ENCODE measurements at places on chromosomes 5 and 9.

DNA sequence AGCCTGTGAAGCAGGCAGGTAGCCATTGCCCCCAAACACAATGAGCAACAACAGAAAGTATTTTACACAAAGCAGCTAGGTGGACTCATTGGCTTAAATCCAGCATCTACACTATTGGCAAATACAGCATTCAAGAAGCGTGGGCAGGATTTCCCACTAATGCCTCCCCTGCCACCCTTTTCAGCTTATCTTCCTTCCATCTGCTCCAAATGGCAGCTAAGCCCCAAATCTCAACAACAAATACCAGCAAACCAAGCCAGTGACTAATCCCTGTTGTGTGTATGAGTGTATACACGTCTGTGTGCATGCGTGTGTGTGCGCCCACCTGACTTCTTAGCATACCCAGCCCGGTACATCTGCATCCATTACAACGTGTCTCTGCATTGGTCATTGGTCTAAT lies 151.2 kb upstream of the WWC1 start:
- DNase-seq = no peak

DNA sequence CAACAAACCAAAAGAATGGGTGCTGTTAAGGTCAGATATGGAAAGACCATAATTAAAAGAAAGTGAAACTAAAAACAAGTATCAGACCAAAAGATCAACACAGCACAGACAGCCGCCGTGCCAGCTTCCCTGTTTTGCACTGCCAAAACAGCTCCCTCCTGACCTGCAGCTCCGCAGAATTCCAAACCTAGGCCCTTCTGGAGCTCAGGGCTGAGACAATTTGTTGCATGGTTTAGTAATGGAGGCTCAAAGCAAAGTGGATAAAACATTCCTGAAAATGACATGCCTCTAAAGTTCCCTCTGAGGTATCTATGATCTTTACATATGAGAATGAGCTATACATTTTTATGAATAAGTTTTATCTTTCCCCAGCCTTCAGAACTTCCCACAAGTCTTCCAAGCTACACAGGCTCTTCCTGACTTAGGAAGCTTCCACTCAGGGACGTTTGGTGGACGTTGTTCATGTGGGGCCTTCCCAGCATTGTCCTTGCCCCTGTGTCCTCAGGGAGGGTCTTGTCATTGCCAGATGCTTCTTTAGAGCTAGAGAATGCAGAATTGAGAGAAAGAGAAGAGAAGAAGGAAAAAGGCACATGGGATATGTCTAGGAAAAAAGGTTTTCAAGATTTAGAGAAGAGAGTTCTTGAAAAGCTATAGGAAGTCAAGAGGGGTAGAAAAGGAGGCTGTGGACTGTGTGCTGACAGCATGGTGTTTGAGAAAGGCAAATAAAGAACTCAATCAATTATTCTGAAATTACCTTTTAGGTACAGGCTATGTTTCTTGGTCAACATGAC lies 28.4 kb upstream of the SSBP2 start:
- no peak for DNase-seq

- DNase-seq = no peak
These were observed 45.7 kb downstream of the CDK5RAP2 start for GRCh38 chr9:120534266-120534665.

GRCh38 chr5:169534311-169534880 lies 49.2 kb upstream of the SPDL1 start:
- no peak for DNase-seq

DNA sequence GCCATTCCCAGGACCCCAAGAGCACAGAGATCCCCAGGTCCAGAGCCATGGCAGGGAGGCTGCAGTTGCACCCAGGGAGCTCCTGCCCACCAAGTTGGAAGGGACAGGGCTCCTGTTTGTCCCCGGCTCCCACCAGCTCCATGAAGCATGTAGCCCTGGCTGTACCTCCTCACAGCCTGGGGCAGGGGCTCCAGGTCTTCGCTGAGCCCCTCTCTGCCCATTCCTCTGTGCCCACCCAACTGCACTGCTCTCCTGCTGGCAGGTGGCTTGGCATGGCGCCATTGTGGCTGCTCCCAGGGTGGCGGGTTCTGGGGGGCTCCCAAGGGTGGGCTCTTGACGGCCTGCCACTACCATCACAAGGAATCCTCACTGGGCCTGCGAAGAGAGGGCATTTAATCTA lies 197.5 kb upstream of the DAB2 start:
- no peak for DNase-seq

DNA sequence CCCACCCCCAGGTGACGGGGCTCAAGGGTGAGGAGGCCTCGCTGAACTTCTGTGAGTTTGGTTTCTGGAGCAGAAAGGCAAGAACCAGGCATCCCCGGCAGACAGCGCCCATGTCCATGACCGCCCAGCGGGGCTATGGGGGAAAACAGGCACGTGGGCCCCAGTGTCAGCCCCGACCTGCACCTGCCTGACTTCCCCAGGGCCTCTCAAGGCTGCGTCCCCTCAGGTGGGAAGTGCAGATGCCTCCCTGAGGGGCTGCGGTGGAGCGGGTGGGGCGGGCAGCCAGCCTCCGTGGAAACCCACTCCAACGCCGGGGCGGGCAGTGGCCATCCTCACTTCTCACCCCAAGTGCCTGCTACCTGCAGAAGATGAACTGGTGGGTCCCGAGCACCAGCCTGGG lies 6.9 kb upstream of the CARD9 start:
- no peak for DNase-seq

DNA sequence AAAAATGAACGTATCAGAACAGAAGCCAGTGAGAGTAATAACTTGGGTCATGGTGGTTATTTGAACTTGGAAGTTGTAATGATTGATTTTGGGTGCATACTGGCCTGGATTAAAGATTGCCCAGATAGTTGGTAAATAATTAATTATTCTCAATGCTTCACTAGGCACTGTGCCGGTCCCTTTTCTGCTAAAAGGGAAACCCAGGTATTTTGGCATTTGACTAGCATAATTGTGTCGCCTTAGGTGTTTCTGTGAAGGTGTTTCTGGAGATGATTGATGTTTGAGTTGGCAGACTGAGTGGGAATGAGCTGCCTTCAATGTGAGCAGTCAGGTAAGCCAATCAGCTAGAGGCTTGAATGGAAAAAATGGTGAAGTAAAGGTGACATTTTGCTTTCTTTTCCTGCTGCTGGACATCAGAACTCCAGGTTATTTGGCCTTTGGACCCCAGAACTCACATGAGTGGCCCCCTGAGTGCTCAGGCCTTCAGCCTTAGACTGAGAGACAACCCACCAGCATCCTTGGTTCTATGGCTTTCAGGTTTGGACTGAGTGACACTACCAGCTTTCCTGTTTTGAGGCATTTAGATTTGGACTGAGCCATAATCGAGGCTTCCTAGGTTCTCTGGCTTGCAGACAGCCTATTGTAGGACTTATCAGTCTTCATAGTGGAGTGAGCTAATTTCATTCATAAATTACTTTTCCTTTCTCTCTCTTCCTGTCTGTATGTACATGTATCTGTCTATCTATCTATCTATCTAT lies 120.7 kb upstream of the PAPPA start:
- DNase-seq = no peak

GRCh38 chr5:155181542-155181941 lies 168.0 kb downstream of the KIF4B start:
- DNase-seq = no peak

DNA sequence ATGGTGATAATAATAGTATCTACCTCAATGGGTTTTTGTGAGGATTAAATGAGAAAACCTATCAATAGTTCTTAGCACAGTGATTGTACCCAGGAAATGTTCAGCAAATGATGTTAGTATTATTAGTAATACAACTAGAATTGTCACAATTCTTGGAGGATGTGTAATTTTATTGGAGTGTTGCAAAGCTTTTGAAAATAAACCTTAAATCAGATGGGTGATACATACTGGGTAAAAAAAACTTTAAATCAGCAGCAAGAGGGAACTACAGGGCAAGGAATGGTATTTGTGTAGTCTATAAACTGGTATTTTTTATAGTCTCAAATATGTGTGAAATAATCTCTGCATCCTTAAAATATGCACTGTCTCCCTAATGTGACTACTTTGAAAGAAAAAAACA lies 371.6 kb downstream of the PIK3R1 start:
- DNase-seq = no peak

DNA sequence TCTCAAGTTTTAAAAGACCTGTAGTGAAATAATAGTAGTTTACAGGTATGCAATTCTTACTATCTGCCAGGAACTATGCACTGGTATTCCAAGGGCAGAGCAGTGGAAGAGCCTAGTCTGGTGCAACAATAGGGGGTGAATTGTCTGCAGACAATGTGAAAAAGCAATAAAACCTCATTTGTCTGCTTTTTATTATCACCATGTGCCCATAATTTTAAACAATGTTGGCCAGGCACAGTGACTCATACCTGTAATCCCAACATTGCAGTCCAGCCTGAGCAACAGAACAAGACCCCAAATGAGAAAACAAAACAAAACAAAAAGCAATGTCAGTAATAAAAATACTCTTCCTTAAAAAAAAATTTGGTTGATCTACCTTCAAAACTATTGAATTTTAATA lies 12.2 kb upstream of the SLC44A1 start:
- no peak for DNase-seq

GRCh38 chr9:127575875-127576778 lies 36.0 kb upstream of the STXBP1 start:
- no peak for DNase-seq

DNA sequence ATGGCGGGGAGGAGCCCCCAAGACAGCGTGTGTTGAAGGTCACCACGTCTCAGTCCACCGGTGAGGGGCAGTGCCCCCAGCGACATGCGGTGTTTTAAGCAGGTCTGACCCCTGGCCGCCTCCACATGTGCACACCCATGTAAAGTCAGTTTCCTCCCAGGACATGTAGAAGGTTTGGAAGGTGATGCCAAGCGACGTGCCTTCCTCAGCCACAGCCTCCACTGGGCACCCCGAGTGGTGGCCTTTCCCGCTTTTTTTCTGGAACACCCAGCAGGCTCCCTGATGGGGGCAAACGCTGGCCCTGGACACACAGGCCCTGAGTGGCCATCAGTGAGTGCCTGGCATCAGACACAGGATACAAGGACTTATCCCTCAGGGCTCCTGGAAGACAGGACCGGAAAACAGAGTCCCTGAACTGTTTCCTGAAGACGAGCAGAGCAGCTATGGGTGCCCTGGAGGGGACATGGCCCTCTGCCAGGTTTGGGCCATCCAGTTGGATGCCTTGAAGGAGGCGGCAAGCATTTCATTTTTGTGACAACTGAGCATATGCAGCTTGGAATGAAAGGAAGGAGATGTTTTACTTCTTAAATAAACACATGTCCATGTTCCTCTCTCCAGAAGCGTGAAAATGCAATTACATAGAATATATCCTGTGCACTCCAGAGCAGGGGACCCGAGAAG lies 275.8 kb upstream of the IRX2 start:
- DNase-seq = no peak

GRCh38 chr5:110478895-110479294 lies 247.6 kb downstream of the TMEM232 start:
- peak; percentile 98 for DNase-seq

DNA sequence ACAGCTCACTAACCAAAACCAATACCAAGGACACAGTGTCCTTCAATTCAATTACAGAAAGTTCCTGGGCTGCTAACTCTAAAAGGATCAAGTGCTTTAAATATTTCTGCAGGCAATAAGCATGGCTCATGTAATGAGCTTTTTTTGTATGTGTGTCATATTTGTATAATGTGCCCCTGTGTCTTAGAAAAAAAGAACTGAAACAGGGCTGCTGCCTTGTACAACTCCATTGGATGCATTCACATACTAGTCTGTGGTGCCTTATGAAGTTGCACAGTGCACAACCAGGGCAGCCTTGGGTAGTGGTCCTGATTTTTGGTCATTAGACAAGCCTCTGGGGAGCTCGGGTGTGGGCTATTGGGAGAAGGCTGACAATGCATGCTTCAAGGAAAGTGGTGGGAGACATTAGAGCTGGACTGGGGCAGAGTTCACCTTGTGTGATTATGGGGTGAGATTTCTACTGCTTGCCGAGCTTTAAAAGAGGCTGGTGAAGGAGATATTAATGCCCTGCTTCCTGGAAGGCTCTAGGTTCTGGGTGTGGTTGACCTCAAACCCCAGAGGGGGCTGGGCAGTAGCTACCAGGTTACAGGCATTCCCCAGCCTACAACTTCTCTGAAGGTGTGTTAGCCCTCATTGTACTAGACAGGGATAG lies 3.6 kb upstream of the CPEB4 start:
- DNase-seq = no peak

- DNase-seq = peak; percentile 42
These were observed 16.5 kb downstream of the AQP3 start for GRCh38 chr9:33430942-33431341.

DNA sequence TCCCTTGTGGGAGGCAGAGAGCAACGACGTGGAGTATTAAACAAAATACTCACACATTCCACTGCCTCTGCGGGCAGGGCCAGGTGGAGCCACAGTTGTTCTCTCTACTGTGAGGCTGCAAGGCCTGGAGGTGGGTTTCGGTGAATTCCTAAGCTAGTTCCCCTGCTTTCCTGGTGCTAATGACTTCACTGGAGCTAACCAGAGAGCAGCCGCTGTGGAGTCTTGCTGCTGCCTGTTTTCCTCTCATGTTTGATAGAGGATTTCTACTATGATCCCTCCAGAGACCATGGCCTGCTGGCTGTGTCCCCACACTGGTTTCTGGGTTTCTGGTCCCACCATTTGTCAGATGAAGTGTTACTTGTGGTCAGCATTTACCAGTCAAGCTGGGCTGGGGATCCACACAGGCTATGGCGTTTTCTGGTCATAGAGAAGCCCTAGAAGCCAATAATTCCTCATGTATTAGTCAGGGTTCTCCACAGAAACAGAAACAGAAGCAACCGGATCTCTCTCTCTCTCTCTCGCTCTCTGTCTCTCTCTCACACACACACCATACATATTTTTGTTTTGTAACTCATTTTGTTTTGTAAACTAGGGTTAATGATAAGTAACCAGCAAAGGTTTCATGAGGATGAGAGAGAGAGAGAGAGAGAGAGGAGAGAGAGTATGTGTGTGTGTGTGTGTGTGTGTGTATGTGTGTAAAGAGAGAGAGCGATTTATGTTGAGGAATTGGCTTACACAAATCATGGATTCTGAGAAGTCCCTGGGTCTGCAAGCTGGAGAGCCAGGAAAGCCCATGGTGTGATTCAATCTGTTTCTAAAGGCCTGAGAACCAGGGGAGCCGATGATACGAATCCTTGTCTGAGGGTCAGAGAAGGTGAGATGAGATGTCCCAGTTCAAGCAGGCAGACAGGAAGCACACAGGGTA lies 403.0 kb downstream of the GADD45G start:
- peak; percentile 95 for DNase-seq

All from astrocyte (in vitro differentiated cells and primary cell).